ENCODE measurements at places on chromosomes 12 and 14.

DNA sequence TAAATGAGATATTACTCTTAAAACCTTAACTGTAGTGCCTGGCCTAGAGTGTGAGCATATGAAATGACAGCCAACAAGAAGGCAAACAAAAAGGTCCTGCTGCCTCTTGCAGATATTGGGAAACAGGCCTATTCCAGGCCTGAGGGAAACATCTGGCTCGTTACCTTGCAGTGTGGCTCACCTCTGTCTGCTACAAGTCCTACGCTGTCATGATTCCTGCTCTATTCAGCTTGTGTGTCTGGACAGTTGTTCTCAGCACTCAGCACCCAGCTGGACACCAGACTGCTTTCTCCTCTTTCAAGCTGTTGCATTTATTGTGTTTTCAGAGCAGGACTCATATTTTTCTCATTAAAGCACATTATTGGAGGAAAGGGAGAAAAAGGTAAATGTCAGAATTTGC is 113.5 kb downstream of the TMTC2 start:
- no peak for DNase-seq

GRCh38 chr14:85243321-85243720 is 286.6 kb upstream of the FLRT2 start:
- DNase-seq: no peak

- DNase-seq: no peak
Observed at GRCh38 chr12:52005903-52006703, 643 bp upstream of the TAMALIN start.

- DNase-seq: no peak
Observed at GRCh38 chr12:86137936-86138335, 118.3 kb downstream of the MGAT4C start.

DNA sequence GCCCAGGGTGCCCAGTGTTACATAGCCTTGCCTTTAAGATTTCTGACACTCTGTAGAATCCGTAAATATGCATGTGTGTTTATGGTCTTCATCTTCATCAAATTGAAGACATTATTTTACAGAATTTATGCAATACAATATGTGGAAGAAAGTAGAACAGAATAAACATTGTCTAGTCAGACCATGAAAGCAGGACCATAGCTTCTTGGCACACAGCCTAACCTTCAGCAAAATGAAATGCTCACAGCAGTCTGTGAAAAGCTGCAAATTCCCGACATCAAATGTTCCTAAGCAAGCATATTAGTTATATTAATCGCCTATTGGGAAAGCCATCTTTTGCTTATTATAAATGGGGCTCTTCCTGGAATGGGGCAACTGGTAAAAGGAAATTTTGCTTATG is 111.3 kb upstream of the GARIN2 start:
- peak; percentile 58 for DNase-seq

DNA sequence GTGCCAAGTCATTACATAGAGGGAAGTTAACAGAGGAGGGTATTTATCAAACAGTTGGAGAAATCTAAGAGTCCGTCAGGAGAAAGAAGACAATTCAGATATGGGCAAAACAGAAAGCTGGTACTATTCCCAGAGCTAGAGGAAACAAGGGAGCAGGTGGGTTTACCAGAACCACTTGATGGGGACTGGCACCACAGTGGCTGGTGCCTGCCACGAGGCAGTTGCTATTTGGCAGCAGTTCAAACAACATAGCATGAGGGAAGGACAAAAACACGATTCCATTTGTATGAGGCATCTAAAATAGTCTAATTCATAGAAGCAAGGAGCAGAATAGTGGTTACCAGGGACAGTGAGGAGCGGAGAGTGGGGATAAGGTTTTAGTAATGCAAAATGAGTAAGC is 24.6 kb upstream of the KLRD1 start:
- no peak for DNase-seq

GRCh38 chr14:68542346-68542745 is 250.5 kb downstream of the ZFP36L1 start:
- no peak for DNase-seq

Data from cerebellar cortex (tissue), 1 donor.